ENCODE measurements at places on chromosomes 4 and X.

DNA sequence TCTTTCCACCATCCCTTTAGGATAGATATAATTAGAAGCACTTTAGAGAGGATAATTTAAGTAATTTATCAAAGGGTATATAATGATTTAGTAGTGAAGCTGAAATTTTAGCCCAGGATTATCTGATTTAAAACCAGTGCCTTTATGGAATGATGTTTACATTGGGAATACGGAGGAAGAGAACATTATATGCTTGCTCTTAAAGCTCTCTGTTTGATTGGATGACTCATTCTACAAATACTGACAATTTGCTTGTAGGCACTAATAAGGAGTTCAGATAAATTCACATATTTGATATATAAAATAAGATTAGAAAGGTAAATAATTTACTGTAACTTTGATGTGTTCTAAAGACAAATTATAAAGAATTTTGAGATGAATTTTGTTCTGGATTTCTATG, 84.7 kb downstream of the SH3BGRL start:
- no peak for DNase-seq

DNA sequence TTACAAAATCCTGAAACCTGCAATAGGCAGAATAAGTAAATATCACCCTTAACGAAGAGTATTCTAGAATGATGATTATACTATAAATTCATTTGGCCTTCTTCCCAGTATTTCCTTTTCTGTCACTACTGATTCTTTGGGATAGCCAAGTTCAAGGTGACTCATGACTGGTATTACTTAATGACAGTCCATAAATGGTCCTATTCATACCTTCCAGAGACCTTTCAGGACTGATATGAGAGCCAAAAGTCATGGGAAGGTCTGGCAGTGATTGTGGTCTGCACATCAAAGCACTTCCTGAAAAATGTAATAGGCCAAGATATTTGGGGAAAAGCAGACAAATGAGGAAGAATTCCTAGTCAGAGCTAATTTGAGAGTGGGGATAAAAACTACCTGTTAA, 239.6 kb upstream of the FAM47A start:
- no peak for DNase-seq

GRCh38 chr4:114062499-114062898, 83.1 kb upstream of the ARSJ start:
- DNase-seq, result no peak

DNA sequence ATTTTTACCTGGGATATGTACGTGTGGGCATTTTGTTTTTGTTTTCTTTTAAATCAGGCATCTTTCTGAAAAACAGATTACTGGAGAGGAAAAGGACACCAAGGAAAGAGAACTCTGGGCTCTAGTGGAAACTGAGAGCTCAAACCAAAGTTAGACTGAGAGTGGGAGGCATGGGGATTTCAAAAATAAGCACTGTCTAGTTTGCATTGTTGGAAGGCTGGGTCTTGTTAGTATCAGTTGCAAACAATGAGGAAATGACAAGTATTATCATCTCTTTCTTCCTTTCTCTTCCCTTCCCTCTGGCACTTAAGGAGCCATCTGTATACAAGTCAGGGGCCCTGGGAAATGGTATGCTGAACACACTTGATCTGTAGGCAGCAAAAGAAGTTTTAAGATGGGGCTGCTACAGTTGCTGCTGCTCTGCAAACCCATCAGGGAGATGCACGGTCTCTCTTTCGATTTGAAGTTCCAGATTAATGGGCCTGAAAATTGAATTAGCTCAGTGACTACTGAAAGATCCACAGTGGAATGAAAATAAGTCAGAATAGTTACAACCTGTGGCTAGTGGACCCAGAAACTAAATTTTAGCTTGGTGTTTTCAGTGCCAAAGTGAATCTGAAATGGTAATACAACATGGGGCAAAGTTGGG, 48.0 kb upstream of the GRXCR1 start:
- no peak for DNase-seq

DNA sequence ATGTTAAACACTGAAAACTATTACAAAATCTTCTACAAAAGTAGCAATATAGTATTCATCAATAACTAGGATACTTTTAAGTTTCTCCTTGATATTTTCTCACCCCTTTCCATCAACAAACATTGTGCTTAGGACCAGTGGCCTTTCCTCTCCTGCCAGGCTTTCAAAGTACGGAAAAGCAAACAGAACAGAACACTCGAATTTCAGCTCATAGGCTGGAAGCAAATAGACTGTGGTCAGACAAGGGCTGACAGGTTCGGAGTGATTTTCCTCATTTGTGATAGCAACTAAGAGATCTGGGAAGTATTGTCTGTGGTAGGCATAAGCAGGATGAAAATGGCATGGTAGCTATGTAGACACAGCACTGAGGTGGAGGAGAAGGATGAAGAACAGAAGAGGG, 68.6 kb upstream of the SORBS2 start:
- no peak for DNase-seq

DNA sequence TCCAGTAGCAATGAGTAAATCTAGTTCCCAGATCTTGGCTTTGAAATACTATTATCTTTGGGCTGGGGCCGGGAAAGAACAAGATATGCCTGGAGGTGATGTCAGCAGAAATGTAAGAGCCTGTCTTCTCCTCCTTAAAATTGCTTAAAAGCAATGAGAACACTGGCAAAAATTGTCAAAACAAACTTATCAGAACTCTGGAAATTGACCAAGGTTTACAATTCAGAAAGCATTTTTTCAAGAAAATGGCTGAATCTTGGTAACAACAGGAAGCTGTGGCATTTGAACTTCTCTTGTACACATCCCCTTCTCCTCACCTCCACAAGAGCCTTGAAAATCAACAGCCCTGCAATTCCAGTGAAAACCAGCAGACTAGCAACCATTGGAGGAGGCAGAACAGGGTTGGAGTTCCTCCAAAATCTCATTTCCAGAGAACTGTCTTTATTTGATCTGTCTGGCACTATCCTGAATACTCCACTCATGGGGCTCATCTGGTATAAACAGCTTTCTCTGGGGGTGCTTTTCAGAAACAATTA, 13.5 kb downstream of the TIMP1 start:
- DNase-seq, result peak; percentile 95

DNA sequence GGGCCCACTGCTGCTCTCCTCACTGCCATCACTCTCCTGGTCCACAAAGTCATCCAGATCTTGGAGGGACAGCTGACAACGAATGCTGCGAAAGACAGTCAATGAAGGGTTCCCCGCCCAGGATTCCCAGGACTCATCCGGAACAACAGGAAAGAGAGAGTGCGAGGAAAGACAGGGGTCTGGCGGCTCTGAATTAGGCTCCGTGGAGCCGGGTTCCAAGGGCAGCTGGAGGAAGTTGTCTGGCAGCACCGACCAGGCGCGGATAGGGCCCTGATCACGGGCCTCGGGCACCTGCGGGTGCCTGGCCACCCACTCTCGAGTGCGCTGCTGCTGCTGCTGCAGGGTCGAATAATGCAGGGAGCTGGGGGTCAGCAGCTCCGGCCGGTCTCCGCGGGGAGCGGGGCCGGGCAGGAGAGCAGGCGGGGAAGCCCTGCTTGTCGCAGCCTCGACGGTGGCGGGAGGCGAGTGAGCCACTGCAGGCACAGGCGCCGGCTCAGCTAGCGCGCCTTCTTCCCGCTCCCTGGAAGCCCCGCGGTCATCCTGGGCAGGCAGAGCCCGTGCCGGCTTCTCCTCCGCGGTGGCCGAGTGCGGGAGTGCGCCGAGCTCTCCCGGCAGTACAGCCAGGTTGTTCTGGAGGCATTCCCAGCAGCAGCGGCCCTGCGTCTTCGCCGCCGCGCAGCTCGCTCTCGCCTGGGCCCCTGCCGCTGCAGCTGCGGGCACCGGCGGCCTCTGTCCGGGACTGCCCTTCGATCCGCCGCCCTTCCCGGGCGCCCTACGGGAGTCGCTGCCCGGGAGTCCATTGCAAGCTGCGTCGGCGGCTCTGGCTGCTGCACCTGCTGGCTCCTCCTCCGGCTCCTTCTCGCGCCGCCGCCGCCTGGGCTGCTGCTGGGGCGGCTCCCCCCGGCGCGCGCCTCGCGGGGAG, 1.1 kb downstream of the SOWAHB start:
- peak; percentile 13 for DNase-seq

GRCh38 chrX:13090339-13091110, 46.1 kb upstream of the FAM9C start:
- peak; percentile 88 for DNase-seq

DNA sequence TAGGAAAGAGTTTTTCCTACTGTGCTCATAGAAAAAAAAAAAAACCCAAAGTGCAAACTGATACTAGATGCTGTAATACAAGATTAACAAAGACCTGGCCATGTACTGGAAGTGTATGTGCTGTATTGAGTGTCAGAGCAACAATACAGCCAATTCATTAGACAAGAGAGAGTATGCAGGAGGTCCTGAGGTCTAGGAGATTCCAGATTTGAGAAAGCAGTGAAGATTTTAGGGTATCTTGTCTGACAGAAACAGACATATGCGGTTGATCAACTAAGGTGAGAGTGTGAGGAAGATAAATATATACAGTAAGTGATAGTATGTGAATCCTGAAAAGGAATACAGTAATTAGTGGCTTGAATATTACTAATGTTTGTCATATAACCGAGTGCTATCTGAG, 3.0 kb downstream of the GPR174 start:
- no peak for DNase-seq

DNA sequence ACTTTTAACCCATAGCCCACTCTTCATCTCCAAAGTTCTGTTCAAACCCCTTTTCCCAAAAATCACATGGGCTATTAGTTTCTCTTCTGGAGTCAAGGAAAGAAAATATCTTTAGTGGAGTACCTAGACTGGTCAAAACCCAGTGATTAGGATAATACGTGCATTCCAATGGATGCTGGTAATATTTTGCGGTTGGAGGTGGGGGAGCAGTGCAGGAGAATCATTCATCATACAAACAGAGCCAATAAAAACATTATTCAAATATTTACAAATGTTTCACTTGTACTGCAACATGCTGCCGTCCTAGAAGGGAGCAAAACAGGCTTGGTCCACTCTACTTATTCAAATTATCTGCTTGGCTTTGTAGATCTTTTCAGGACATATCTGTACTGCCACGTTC, 57.2 kb upstream of the RAB9B start:
- DNase-seq, result no peak

GRCh38 chrX:10173331-10173900, 16.6 kb downstream of the CLCN4 start:
- DNase-seq, result peak; percentile 91

DNA sequence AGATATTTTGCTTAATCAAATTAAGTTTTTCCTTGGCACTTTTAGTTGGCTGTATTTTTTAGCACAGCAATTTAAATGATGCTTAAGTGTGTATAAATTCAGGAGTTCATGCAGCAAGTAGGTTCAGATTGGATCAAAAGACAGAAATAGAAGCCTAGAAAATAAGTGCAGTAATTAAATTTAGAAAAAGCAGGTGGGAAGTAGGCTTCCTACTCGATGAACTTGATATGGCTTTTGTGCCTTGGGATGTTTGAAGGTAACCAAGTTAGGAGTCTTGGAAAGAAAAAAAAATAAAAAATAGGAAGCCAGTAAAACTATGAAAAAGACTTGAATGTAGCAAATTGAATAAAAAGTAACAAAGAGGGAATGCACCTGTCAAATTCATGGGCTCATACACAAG, 372.3 kb downstream of the SPOCK3 start:
- DNase-seq, result no peak

- peak; percentile 26 for DNase-seq
Observed at GRCh38 chr4:87240341-87240740, 19.9 kb upstream of the KLHL8 start.

- DNase-seq, result no peak
Observed at GRCh38 chr4:185654965-185655554, 119.8 kb upstream of the PDLIM3 start.

DNA sequence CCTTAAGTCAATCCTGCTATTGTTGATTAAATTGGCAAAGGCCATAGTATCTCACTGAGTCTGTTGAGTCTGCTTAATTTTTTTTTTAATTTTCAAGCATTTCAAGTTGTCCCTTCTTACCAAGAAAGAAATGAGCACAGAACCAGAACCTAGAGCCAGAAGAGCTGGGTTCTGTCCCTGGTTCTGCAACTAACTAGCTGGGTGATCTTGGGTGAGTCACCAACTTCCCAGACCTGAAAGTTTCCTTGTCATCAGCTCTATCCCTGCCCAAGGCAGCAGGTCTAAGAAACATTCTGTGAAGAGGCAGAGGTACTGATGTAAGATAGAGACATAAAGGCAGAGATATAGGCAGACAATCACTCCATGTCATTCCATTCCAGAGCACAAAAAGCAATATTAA, 17.3 kb downstream of the TEC start:
- no peak for DNase-seq

DNA sequence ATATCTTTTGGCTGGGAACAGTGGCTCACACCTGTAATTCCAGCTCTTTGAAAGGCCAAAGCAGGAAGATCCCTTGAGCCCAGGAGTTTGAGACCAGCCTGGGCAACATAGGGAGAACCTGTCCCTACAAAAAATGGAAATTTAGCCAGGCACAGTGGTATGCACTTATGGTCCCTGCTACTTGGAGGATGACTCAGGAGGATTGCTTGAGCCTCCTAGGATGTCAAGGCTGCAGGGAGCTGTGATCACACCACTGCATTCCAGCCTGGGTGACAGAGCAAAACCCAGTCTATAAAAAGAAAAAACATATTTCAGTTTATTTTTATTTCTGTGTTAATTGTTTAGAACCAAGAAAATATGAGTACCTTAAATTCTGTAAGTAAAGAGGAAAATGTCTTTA, 123.7 kb downstream of the CBR4 start:
- DNase-seq, result peak; percentile 51

DNA sequence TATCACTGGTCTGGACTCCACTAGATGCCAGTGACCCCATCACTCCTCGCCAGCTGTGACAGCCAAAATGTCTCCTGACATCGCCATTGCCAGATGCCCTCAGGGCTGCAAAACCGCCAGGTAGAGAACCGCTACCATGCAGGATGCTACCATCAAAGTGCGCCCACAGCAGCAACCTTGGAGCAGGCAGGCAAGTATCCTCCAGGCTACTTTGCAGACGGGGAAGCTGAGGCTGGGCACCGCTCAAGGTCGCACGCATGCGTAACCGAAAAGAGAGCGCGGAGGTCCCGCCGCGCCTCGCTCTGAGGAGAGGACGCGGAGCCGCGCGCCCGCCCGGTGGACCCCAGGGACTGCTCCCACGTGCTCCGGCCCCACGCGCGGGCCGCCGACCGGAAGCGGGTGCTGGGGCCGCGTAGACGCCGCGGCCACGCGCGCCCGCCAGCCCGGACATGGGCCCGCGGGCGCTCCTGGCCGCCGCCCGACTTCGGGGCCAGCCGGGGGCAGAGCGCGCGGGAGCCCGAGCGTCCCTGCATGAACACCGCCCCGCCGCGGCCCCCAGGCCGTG, at the start of gene STS:
STS (plus strand) TSS at position 300 of the 565 bp plus-strand sequence. CDS start 105,488 bp downstream, outside the sequence.
- peak; percentile 7 for DNase-seq

DNA sequence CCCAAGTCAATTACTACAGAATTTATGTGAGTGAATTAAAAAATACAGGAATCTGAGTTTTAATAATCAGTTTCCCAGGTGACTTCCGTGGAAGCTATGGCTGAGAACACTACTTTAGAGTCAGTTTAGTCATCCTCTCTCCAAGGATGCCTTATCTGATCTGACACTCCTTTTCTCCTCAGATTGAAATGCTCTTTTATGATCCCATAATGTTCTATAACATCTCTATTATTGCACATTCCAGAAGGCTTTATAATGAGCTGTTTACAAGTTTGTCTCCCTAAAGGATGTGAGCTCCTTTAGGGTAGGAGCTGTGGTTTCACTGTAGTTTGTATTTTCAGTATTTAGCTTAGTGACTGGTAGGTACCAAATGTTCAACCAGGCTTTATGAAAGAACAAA, 90.0 kb downstream of the GPRIN3 start:
- DNase-seq, result peak; percentile 6
